ENCODE measurements at places on chromosomes 2 and 18.
A peak's percentile ranks its signal among the peaks of the same experiment; 100 is the strongest.

GRCh38 chr2:44957656-44958327 is 16.3 kb downstream of the SIX3 start:
- DNase-seq, result no peak

DNA sequence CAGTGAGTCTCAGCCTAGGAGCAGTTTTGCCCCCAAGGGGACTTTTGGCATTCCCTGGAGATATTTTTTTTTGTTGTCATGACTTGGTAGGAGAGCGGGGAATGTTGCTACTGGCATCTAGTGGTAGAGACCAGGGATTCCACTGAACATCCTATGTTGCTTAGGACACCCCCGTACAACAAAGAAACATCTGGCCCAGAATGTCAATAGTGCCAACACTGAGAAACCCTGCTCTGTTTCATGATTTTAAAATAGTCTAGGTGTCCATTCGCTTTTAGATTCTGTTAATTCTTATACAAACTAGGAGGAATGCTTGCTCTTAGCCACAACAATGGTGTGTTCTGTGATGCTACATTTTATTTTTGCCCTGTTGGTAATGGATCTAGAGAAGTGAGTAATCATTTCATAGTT is 225.8 kb upstream of the SIX3 start:
- no peak for DNase-seq

DNA sequence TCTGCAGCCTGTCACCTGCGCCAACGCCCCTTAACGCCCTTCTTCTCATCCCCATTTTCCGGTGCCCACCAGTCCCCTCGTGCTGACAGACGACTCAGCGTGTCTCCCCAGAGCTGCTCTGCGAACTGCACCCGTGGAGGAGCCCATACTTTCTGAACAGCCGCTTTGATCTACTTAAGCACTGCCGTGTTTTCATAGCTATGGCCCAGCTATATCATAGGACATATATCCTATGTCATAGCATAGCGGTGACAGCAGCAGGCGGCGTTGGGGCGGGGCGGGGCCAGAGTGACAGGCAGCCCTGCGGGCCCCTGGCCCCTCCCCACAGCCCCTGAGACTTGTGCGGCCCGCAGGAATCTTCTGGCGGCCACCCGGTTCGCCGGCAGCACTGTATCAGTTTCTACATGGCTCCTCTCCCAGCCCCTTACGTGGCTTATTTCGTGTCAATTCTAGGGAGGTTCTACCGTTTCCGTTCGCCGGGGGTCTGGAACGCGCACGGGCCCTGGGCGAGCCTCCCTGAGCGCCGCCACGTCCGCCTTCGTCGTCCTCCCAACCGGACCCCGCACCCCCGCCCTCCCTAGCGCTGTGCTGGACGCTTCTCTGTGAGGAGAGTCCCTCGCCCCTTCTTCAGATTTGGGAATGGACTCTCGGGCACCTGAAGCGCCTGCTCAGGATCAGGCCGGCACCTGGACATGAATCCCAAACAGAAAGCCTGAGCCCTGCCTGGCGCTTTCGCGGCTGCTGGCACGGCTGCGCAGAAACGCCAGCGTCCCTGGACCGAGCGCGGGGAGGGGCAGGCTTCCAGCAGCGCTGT is 35.4 kb downstream of the PTPN18 start:
- peak; percentile 87 for DNase-seq

GRCh38 chr18:49652881-49653724 is 91.2 kb downstream of the LIPG start:
- DNase-seq, result no peak

- no peak for DNase-seq
Observed at GRCh38 chr2:161238265-161238559, 70.0 kb upstream of the PSMD14 start.

Data from right hindlimb (tissue), 1 donor.